ENCODE measurements at places on chromosomes 2 and 18.

DNA sequence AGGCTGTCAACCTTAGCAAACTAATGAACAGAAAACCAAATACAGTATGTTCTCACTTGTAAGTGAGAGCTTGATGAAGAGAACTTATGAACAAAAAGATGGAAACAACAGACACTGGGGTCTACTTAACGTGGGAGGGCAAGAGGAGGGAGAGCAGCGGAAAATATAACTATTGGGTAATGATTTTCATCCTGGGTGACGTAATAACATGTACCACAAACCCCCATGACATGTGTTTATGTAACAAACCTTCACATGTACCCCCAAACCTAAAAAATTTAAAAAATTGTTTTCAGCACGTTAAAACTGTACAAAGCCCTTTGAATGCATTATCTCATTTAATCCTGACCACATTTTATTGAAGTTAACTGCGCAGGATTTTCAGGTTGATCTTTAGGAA is 64.9 kb upstream of the RBMS1 start:
- DNase-seq = no peak

- no peak for DNase-seq
Observed at GRCh38 chr2:121866789-121867188, 111.3 kb downstream of the TSN start.

GRCh38 chr2:101987832-101988231 is 3.9 kb upstream of the IL1R2 start:
- DNase-seq = no peak

- DNase-seq = no peak
Observed at GRCh38 chr2:177201919-177202346, 10.7 kb upstream of the HNRNPA3 start.

- no peak for DNase-seq
Observed at GRCh38 chr18:36476433-36476832, 178.9 kb downstream of the FHOD3 start.

Measured in T-helper 9 cell (primary cell).